ENCODE measurements at places on chromosomes 16 and 17.

- DNase-seq = peak; percentile 14
These were observed 201.8 kb downstream of the SLC39A11 start for GRCh38 chr17:72890711-72891110.

- peak; percentile 75 for DNase-seq
These were observed at the start of gene RAPGEFL1 for GRCh38 chr17:40177275-40177874. Gene RAPGEFL1, plus strand, starts transcription at chr17:40177470. Its CDS starts 392 bp downstream, at chr17:40177862.

DNA sequence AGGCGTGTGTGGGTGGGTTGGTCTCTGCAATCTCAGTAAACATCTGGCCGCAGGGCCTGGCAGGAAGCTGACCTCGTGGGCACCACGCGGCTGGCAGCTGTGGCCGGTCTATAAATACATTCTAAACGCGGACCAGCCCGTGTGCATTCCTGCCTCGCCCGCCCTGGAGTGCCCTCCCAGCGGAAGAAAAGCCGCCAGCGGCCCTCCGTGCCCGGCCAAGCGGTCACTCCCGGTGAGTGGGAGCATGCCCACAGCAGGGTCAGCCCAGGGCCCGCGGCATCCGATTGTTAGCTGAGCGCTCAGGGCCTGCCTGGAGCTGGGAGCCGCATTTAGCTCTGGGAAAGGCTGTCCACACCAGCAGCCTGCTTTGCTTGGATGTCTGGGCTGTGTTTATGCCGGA is 10.3 kb downstream of the ZNF469 start:
- no peak for DNase-seq

DNA sequence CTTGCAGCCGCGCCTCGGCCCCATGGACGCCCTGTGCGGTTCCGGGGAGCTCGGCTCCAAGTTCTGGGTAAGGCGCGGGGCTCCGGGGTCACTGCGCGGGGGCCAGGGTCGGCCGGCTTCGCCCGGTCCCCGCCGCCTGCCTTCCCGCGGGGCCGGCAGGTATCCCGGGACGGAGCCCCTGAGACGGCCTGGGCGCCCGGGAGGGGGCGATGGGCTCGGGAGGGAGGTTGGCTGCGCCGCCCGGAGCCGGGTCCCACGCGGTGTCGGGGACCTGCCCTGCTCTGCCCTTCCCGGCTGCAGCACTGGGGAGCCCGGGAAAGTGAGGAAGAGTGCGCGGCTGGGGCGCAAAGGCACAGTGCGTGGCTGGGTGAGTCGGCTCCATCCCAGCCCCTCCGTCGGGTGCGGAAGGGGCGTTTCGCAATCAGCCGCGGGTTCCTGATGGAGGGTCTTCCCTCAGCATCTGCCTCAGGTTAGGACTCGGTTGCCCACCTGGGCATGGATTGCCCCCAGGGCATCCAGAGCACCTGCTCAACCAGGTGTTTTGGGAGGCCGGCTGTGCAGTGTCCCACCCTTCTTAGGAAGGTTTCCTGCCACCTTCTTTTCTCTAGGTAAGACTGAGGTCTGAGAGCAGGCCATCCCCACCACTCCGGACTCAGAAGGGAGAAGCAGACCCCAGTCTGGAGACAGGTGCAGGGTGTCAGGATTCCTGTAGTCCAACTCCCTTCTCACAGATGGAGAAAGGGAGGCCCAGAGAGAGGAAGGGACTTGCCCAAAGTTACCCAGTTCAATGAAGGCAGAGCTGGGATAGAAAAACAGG is 442 bp downstream of the ABCC3 start:
- DNase-seq = no peak

DNA sequence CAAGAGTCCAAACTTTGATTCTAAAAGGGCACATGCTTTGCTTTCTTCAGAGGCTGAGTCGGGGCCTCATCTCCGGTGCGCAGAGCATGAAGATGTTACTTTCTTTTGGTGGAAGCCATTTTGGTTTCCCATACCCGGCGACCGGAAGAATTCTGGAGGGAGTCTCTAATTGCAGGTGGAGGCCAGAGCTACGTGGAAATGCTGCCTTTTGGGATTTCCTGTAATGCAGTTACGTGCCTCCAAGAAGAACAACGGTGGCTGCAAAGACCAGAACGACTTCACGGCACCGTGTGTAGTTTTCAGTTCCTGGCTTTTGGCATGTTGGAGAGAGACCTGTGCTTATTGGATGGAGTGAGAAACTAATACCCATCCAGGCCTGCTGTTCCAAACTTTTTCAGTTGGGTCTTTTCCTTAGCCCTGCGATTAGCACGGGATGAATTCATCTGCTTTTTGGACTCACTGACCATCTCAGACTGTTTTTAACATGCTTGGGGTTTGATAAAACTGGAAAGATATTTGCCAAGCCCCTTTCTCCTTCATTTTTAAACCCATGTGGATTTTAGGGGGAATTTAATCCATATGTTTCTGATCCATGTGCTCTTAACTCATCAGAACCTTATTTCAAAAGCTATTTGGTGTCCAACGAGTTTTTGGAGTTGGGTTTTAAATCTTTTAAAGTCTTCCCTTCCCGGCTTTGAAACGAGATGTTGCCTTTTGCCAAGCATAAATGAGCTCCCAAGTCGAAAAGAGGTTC is 19.0 kb downstream of the FOXL1 start:
- DNase-seq = no peak

DNA sequence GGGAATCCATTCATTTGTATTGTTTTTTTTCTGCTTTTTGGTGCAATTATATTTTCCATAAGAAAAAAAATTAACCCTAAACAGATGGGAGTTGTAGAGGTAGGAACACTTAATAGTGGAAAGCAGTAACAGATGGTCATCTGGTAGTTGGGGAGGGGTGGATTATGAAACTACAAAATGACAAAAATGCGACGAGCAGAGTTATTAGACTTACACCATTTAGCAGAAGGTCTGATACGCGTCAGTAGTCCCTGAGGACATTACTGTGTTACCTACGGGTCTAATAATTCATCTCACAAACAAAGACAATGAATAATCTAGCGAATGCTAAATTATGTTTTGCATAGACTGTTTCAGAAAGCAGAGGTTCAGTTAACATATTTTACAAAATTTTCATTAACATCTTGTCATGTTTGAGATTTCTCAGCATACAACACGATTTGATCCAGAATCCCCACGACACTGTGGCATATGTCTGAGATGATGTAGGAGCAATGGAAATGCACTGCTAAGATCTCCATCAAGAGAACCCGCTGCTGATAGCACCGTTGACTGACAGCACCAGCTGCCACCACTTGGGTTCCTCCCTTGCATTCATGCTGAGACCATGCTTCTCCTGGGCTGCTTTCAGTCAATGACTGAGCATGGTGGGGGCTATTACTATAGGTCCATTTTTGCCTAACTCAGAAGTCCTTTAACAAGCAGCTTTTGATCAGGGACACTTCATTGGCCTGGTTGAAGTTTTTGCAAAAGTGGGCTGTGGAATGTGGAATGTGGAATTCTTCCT is 182.2 kb upstream of the CPHXL start:
- DNase-seq = no peak
